Astrocyte of the spinal cord (primary cell): ENCODE measurements at places on chromosomes 16 and 17.

DNA sequence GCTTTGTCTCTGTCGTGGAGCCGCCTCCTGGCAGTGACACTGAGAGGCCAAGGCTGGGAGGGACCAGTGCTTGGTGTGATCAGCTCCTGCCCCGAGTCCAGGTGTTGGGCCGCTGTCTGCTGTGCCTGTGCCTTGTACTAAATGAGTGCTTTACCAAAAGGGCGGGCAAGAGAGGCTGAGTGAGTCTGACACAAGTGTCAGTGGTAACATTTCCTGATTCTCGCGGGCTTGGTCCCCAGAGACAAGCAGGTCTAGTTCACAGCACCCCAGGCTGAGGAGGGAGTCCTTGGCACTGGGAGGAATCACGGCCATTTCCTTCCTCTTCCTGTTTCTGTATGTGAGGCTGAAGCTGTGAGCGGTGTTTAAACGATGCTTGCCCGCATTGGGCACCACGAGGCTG lies 30.2 kb downstream of the PLD6 start:
- no peak for DNase-seq

DNA sequence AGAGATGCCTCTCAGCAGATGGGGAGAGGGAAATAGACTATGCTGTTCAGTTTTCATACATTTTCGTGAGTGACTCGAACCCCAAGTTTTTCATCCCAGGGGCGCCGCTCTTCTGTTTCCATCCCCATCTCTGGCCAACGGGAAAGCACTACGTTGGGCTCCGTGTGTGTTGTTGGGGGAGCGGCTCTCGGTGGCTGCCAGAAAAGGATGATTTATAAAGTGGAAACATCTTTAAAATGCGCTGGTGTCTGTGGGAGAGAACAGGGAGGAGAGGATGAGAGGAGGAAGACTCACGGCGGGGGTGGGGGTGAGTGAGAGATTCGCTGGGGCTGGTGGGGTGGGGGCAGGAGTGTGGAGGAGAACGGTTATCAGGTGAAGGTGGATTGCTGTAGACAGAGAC lies 5.8 kb downstream of the TBX4 start:
- DNase-seq = no peak

DNA sequence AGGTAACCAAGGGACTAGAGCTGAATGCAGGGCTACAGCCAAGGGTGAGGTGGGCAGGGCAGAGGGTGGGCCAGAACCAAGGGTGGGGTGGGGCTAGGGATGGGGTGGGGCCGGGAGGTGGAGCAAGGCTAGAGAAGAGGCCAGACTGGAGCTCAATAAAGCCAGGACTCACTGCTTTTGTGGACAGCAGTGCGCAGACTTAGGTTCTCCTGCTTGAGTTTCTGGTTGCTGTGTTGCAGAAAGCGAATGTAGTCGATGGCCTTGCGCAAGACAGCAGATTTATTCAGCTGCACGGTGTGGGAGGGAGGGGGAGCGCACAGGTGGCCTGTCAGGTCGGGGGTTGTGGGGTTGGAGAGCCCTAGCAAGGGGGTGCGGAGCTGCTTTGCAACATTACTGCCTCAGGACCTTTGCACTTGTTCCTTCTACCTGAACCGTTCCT lies 18.7 kb downstream of the SREBF1 start:
- no peak for DNase-seq

DNA sequence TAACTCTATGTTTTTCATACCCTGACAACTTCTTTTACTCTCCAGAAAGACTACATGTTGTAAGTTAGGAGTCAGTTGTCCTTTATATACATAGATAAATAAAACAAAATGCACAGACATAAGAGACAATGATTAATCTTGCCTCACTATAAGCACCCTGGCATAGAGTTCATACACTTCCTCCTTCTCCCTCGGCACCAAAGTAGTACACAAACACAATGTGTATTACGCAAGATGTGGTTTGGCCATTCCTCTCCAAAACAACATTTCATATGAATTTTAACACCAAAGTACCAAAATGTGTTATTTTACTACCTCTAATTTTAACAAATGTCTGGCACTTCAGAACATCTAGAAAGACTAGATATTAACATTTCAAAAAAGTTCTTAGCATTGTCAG lies 17.2 kb upstream of the SLFN11 start:
- no peak for DNase-seq

DNA sequence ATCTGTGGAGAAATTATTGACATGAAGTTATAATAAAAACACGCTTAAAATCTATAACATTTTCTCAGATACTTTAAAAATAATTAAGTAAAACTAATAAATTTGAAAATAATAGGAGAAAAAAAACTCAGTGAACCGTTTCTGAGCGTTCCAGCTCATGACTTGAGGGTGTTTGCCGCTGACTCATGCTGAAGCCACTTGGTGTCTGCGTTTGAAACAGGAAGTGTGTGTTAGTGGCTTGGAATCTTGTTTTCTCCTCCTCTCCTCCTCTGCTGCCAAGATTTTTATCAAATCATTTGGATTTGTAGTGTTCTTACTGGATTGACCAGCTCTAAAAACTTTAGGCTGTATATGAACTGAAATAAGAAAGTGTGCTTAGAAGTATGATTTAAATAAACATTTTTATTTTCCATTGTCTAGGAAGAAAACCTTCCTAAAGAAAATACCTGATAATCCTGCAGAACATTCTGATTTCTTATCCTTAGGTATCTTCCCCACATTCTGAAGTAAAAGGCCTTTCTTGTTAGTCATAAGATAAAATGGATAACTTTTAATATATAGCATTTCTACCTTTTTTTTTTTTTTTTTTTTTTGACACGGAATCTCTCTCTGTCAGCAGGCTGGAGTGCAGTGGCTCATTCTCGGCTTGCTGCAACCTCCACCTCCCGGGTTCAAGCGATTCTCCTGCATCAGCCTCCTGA lies 30.8 kb downstream of the USP10 start:
- peak; percentile 93 for DNase-seq

DNA sequence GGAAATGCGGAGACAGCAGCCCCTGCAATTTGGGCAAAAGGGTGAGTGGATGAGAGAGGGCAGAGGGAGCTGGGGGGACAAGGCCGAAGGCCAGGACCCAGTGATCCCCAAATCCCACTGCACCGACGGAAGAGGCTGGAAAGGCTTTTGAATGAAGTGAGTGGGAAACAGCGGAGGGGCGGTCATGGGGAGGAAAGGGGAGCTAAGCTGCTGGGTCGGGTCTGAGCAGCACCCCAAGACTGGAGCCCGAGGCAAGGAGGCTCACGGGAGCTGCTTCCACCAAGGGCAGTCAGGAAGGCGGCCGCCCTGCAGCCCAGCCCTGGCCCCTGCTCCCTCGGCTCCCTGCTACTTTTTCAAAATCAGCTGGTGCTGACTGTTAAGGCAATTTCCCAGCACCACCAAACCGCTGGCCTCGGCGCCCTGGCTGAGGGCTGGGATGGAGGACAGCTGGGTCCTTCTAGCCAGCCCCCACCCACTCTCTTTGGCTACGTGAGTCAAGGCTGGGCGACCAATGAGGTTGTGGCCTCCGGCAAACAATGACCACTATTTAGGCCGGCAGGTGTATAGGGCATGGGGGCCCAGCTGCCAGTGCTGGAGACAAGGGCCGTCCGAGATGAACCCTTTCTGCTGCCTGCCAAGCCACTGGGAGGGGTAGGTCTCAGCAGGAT lies 507 bp downstream of the SERPINF1 start:
- DNase-seq = peak; percentile 55

- DNase-seq = peak; percentile 96
These were observed at the start of gene AATF for GRCh38 chr17:36948717-36949460. TSS of gene AATF (plus strand) at chr17:36948954. CDS start at chr17:36949126, 172 bp downstream.

- DNase-seq = no peak
These were observed 60.2 kb downstream of the WSB1 start for GRCh38 chr17:27354051-27354490.

DNA sequence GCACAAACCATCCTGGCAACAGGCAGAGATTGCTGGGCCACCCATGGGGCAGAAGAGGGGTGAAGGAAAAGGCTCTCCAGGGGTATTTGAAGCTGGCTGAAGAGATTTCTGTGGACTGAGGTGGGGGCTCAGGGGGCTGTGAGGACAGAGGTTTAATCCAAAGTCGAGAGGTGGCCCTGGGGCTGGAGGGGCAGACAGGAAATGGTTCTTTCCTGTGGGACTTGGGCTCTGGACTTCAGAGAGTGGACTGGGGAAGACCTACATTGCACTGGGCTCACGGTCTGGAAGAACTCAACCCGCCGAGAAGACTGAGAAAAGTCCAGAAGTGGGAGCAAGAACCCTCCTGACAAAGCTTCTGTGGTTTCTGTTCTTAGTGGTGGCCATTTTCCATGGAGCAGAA lies 2.9 kb downstream of the CCDC42 start:
- DNase-seq = no peak

GRCh38 chr17:7109461-7110322 lies 4.9 kb downstream of the ASGR2 start:
- no peak for DNase-seq

DNA sequence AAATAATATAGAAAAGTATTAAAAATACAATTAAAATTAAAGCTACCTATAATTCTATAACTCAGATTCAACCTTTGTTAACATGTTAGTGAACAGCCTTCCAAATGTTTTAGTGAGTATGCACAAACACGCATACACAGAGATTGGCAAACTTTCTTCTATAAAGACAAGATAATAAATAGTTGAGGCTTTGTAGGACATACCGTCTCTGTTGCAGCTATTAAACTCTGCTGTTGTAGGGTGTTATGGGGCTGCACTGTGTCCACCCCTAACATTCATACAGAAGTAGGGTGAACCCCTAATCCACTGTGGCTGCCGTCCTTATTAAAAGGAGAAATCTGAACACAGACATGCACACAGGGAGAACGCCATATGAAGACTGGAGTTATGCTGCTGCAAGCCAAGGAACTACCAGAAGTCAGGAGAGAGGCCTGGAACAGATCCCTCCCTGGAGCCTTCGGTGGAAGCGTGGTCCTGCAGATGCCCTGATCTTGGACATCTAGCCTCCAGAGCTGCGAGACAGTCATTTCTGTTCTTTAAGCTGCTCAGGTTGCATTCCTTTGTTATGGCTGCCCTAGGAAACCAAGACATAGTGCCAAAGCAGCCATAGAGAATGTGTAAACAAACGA lies 383.2 kb downstream of the GRIN2A start:
- no peak for DNase-seq

DNA sequence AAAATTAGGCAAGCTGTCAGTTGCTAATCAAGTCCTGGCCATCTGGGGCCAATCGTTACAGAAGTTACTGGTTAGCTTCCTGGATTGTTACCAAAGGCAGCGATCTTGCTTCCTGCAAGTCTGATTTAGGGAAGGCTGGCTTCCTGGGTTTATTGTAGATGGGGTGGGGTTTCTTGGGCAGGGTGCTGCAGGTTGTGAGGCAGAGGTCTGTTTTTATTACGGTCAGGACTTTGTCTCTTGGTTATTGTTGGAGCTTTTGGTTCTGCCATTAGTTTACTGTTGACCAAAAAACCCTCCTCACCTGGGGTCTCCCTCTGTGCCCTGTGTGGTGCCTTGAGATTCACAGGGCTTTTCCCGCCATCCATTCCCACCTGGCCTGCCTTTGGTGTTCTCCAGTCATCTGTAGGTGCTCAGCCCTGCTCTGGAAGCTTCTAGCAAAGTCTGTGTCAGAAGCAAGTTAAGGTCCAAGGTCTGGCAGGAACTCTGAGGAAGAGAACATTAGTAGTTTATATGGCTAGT lies 36.9 kb downstream of the SLC47A1 start:
- DNase-seq = no peak

GRCh38 chr17:78705071-78705470 lies 77.0 kb downstream of the CYTH1 start:
- no peak for DNase-seq

GRCh38 chr17:81300586-81301155 lies 5.6 kb upstream of the SLC38A10 start:
- DNase-seq = no peak

DNA sequence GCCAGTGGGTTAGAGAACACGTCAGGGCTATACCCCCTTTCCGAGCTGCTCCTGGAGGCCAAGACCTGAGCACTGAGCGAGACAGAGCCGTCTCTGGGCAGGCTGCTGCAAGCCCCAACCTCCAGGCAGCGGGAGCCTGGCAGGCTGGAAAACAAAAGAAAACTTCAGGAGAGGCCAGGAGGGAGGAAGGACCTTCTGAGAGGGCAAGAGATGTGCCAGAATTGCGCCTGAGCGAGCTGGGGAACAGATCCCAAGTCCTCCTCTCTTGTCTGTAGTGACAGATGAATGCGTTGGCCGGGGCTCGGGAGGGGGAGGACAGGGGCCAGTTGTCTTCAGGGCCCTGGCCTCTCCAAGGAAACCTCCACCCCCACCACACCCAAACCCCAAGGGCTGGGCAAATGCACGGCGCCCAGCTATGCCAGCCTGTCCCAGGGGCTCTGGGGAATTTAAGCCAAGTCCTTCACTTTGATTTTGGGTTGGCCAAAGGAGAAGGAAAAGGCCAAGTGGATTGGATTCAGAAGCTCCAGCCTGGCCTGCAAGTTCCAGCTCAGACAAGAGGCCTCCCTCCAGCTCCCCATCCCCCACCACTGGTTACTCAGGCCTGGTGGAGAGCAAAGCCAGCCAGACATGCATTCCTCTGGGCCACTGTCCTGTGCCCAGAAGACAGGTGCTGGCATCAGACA lies 18.1 kb downstream of the SDK2 start:
- no peak for DNase-seq

DNA sequence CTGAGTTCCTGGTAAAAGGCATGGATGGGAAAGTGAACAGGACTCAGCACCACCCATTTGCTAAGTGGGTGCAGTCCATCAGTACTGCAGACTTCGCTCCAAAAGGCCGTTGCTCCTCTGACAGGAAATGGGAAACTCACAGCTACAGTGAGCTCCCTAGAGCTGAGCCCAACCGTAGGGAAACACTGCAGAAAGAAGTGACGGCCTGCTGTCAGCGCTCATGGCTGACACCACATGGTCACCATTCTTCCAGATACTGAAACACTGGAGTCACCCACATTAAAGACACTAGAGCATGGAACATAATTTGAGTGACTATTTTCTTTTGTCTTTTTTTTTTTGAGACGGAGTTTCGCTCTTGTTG lies 31.9 kb downstream of the UBE2O start:
- no peak for DNase-seq
